ENCODE measurements at places on chromosomes 1 and 21.

GRCh38 chr1:95578462-95578861, 344.5 kb downstream of the RWDD3 start:
- DNase-seq: no peak

GRCh38 chr1:156410740-156411139, 41.7 kb downstream of the RHBG start:
- no peak for DNase-seq

DNA sequence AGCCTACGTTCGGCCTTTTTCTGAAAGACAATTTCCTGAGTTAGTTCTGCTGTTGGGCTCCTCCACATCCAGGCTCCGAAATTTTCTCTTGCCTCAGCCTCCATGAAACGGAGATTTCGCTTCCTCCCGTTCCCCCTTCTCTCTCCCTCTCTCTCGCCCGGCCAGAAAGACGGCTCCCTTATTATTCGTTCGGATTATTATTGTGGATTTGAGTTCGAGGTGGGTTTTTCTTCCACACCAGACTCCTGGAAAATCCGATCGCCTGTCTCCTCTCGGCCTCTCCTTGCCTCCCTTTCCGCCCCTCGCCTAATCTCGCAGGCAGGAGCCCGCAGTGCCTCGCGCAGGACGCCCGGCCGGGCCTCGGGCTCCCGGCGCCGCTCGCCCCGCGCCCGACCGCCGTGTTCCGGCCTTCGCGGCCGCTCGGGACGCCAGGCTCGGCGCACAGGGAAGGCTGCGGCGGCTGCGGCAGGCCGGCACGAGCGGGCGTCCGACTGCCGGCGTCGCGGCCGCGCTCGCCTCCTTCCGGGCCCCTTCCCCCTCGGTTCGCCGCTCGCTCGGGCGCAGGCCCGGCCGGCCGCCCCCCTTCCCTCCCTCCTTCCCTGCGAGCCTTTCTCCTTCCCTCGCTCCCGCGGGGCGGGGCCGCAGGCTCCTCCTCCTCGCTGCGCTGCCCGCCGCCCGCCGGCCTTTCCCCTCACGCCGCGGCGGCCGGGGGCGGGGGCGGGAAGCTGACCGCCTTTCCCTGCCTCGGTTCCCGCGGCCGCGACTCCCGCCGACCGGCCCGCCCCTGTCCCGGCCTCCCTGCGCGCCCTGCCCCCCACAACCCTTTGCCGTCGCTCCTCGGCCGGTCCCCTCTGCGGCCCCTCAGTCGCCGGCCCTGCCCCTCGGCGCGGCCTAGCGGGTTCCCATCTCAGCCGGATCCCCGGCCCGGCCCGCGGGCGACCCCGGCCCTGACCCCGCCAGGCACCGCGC, at the start of gene ARHGEF11:
TSS of gene ARHGEF11 (minus strand) at position 493 of the 969 bp plus-strand sequence. CDS start 1,412 bp downstream, outside the sequence.
- DNase-seq: peak; percentile 84

DNA sequence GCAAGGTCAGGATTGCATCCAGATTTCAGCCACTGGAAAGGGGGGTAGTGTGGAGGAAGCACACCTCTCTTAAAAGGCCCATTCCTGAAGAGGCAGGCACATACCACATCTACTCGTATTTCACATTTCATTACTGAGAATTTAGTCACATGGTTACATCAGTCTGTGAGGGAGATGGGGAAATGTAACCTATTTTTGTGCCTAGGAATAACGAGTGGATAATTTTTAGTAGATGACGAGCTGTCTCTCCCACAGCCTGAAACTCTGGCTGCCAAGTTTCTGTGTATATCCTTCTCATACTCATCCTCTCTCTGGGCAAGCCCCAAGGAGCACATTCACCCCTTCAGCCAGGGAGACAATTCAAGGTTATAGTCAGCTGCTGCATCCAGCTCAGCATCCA, 10.3 kb upstream of the C21orf91 start:
- no peak for DNase-seq

DNA sequence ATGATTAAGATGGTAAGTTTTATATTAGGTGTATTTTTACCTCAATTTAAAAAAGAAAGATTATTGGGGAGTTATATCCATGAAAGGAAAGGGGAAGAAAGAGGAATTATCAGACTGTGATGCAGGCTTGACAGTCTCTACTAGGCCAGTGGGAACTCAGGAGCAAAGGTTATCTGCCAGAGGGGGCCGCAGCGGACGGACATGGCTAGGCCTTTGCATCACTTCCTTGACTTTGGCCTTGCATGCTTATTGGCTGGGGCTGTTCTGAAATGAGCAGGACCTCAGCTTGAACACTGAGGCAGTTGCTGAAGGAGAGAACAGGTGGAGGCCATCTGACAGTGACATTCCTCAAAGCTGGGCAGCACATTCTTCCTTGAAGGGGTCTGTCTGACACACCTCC, 150.9 kb downstream of the CYYR1 start:
- no peak for DNase-seq

DNA sequence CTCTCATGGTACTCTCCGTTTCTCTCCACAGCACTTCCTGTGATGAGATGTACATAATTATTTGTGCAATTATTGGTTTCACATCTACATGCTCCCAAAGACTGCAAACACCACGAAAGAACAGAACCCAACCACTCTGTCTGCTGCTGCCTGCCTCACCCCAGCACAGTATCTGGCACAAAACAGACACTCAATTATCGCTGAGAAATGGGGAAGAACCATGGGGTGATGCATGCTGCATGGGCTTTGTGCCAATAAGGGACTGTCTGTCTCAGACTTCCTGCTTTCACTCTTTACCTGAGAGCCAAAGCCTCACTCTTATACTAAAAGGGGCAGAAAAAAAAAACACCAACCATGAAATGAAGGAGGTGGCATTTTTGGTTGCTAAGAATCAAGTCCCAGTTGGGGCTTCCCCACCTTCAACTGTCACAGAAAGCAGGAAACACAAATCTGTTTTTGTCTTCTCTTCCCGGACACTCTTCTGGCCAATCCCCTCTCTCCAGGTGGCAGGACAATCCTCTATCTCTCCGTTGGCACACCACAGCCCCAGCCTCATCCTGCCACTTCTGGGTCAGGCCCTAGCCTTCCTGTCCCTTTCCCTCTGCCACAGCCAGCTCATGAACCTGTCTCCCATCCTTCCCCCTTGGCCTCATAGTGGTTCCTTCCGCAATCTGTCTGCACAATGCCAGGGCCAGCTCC, 82.0 kb downstream of the TGFBR3 start:
- no peak for DNase-seq

- DNase-seq: no peak
These were observed 90.1 kb downstream of the TNFSF18 start for GRCh38 chr1:172960454-172961208.

- no peak for DNase-seq
These were observed 28.8 kb upstream of the CD84 start for GRCh38 chr1:160608057-160608456.

- no peak for DNase-seq
These were observed 8.9 kb upstream of the VASH2 start for GRCh38 chr1:212941452-212941851.

- DNase-seq: no peak
These were observed 916 bp downstream of the F3 start for GRCh38 chr1:94540440-94541245.

GRCh38 chr1:59481881-59482505, 185.1 kb downstream of the FGGY start:
- DNase-seq: no peak

DNA sequence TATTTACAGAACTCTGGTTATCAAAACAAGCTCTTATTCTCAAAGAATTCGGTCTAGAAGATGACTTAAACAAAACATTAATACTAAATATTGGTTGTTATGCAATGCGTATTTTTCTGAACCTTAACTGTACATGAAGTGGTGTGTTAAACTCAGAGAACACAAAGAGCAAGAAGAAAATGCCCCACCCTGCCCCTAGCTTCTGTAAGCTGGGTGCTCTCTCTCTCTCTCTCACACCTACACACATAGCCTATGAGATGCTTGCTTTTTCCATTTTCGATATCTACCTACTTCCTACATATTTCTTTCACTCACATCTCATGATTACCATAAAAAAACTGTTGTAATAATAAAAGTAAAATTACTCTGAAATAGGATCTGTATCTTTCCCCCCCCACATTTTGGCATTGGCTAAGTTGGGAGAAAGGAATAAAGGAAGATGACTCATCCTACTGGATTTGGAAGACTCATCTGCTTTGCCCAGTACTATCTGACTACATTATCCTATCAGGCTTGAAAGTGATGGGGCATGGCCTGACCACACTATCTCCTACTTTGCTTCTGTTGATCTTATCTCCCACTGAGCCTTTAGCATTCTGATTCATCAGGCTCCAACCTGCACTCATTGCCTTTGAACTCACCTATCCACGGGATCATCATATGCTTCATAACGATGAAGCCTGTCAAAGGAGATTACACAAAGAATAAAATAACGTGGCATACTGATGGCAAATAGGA, 2.9 kb downstream of the CRYZ start:
- DNase-seq: no peak

DNA sequence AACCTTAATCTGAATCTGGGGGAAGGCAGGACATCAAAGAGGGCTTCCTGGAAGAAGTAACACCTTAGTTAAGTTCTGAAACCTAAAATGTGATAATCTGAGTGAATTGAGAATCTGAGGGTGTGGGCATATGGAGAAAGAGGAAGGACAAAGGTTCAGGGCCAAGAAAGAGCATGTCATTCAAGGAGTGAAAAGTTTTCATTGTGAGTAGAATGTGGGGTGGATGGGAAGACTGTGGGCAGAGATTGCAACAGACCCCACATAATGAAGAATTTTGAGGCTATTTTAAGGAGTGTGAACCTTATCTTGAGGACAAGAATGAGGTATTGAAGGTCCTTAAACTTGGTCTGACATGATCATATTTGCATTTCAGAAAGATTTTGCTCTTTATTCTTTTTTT, 227.2 kb downstream of the PTGER3 start:
- no peak for DNase-seq

- no peak for DNase-seq
These were observed 70.5 kb upstream of the HSPA13 start for GRCh38 chr21:14453339-14454015.

DNA sequence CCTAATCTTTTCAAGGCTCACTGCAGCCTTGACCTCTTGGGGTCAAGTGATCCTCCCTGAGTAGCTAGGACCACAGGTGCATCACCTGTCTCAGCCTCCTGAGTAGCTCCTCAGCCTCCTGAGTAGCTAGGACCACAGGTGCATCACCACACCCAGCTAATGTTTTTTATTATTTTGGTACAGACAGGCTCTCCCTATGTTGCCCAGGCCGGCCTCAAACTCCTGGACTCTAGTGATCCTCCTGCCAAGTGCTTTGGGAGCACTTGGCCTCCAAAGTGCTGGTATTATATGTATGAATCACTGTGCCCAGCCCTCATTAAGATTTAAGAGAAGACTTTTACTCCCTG, 58.5 kb upstream of the S1PR1 start:
- no peak for DNase-seq

GRCh38 chr1:8495928-8496401, 178.1 kb downstream of the SLC45A1 start:
- no peak for DNase-seq

DNA sequence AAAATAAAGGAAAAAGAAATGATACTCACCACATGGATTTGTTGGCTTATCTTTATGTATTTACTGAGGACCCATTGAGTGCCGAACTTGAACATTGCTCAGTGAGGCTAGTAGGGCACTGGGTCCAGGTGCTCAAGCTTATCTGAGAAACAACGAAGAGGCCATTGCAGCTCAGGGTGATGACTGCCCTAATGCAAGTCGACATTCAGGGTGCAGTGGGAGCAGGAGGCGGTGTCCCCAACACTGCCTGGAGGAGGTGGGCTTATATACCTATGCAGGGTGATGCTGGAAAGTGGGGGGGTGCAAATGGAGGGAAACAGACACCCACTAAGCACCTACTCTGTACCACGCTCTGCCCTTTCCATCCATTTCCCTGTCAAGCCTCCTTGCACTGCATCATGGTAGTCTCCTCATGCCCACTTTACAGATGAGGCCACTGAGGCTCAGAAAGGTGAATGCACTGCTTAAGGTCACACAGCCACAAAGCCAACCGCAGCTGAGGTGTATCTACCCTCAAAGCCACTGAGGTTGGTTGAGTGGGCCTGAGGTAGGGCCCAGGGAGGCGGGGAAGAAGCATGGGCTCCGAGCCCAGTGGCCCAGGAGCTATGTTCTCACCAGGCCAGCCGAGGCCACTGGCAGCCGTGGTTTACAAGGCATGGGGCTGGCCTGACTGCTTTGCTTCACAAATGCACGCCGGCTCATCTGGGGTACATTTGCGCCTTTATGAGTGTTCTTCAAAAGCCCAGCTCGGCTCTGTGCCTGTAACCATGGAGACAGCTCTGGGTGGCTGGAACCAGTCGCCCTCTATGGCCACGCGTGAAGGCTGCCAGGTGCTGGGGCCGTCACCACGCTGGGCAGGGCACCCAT, 103.8 kb downstream of the EPHB2 start:
- no peak for DNase-seq

DNA sequence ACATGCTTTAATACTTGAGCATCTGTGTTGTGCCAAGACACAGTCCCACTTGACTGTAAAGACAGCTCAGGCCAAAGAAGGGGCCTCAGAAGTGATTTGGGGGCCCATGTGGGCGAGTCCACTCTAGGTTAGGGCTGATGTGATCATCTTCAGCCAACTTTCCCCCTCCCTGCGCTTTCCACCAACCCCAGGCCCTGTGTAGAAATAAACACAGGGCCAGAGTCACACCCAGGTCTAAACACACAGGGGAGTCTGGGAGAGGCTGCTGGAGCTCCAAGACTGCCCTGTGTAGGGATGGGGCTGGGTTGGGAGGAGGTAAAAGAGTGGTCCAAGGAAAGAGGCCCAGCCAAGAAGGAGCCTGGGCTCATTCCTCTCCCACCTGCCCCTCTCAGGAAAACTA, 2.5 kb upstream of the WNT2B start:
- no peak for DNase-seq

DNA sequence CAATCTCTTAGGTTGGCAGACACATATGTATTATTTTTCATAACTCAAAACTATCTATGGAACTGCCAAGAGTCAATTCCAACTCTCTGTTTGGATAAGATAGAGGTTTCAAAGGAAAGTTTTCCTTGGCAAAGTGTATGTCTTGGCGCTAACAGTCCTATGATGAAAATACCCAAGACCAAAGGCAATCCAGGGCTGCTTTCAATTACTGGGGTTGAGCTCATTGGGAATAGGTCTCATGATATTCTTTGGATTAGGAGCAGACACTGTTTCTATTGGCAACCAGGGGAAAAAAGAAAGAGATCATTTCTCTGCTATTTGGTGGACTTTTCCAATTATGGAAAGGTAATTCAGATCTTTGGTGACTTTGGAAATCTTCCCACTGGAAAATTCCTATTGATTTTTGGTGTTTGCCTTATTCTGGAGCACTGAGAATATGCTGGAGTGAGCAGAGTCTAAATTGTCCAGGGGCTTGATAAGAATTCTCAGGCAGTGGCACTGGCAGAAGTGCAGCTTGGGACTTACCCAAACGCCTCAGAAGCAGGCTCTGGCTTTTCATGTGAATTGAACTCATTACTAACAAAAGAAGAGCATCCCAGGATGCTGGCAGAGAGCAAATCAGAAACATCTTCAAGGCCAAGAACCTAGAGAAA, 20.4 kb upstream of the PLXNA2 start:
- DNase-seq: no peak

DNA sequence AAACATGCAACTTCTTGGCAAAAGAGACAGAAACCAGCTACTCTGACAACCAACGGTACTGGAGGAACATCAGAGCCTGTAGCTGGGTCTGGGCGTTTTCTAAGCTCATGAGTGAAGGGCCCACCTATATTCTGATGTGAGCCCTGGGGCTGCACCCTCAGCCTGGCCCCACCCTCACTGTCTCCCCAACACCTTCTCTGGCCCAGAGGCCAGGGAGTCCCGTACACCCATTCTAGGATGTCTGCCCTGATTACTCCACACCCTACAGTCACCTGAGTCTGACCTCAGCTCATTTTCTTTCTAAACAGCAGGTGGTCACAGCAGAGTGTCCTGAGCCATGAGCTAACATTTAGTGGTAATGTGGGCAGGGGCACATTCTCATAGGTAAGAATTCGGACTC, 439.2 kb downstream of the MATN1 start:
- DNase-seq: no peak

Measured in caudate nucleus (tissue), 63 donors.